ENCODE measurements at places on chromosomes 6 and 20.

- peak overlapping the region; percentile 52 for H3K27ac ChIP-seq
- DNase-seq = peak; percentile 69
- peak overlapping the region; percentile 88 for H3K4me3 ChIP-seq
- peaks cover 4% of the 10 kb centered on the region for H3K27me3 ChIP-seq
- H3K4me1 ChIP-seq = peaks cover 6% of the 10 kb centered on the region
Observed at GRCh38 chr6:139029470-139030227, 1.1 kb downstream of the ABRACL start.

GRCh38 chr20:62830821-62831220 is 14.0 kb downstream of the COL9A3 start:
- H3K27me3 ChIP-seq = no peaks in the 10 kb centered on the region
- DNase-seq = no peak
- no peak overlapping the region for H3K4me3 ChIP-seq
- H3K27ac ChIP-seq = no peak overlapping the region

- H3K4me3 ChIP-seq = no peak overlapping the region
- no peaks in the 10 kb centered on the region for H3K36me3 ChIP-seq
- no peak for DNase-seq
- no peaks in the 10 kb centered on the region for H3K4me1 ChIP-seq
- no peaks in the 10 kb centered on the region for H3K27me3 ChIP-seq
Observed at GRCh38 chr6:69265090-69265489, 531.7 kb downstream of the LMBRD1 start.

- H3K27me3 ChIP-seq = no peaks in the 10 kb centered on the region
- peak within 1 kb of the TSS; percentile 99 for H3K4me3 ChIP-seq
- no peak for DNase-seq
- H3K27ac ChIP-seq = peak within 1 kb of the TSS; percentile 98
- peaks cover 10% of the 10 kb centered on the region for H3K36me3 ChIP-seq
Observed at GRCh38 chr6:30686009-30686907, at the start of gene PPP1R18. PPP1R18 (minus strand) TSS chr6:30686645; CDS start chr6:30686018, 627 bp downstream.

DNA sequence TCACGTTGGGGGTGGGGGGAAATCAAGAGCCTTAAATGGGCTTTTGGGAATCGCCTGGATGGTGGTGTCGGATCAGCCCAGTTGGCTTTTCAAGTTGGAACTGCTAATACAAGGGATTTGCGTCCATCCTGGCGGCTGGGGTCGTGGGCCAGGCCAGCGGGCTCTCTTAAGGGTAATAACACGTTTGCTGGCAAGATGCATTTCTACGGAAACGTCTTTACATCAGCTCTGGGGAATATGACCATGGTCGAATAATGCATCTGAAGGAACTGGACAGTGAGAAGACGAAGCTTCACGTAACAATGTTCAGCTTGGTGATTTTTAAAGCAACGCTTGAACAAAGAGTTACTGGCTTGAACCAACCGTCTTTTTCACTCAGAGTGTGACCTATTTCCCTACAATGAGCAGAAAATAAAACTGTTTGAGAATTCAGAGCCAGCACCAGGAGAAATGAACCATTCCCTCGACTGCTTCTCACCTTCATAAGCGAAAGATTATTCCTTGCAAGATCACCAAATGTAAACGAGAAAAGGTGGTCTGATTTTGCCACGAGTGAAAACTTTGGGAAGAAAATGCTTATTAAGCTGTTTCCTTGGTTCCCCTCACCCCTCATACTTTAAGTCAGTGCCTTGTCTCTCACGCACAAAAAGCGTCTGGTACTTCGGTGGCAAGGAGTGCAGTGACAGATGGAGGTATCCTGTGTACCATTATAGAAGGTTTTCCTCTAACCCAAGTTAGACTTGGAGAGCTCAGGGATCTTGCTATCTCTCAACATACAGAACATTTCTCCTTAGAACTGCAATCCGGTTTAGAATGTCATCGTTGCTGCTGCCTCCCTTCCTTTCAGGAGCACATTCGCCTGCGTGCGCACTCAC is 1.4 kb upstream of the MARCKS start:
- H3K27ac ChIP-seq = peak overlapping the region; percentile 100
- peak overlapping the region; percentile 98 for H3K4me3 ChIP-seq
- DNase-seq = peak; percentile 66

DNA sequence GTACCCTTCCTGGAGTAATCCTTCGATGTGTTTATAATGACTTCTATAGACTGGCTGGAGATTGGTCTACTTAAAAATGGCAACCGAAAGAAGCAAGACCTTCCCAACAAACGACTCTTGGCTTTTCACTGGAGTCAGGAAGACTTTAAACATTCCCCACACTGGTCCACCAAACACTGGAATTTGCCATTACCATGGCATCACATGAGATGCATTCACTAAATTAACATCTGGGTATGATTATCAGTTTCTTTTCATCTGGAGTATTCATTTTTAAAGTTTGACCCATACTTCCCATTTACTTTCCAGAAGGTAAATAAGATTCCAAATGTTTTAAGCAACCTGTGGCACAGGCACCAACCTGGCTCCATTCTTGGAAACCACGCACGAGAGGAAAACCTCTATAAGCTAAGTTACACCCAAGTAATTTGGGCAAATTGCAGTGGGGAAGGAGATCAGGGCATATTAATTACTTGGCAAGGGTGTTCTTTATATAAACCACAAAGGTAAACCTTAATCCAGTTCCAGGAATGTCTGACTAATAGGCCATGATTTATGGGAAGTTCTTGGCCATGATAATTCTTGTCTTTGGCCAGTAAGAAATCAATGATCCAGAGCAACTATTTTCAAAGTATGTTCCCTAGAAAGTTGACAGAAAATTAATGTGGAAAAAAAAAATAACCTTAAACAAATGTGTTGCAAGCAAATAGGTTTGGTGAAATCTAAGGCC is 190.0 kb upstream of the COL21A1 start:
- no peak overlapping the region for H3K4me3 ChIP-seq
- H3K4me1 ChIP-seq = no peaks in the 10 kb centered on the region
- no peak overlapping the region for H3K27ac ChIP-seq
- DNase-seq = no peak
- H3K27me3 ChIP-seq = no peaks in the 10 kb centered on the region

GRCh38 chr6:9128970-9129369 is 693.6 kb upstream of the SLC35B3 start:
- H3K36me3 ChIP-seq = no peaks in the 10 kb centered on the region
- DNase-seq = no peak
- no peaks in the 10 kb centered on the region for H3K4me1 ChIP-seq
- no peaks in the 10 kb centered on the region for H3K27me3 ChIP-seq

GRCh38 chr6:37822851-37823682 is 3.5 kb downstream of the ZFAND3 start:
- DNase-seq = no peak
- H3K4me3 ChIP-seq = no peak overlapping the region
- peaks cover 18% of the 10 kb centered on the region for H3K4me1 ChIP-seq

GRCh38 chr20:61819921-61820825 is 245.5 kb downstream of the TAF4 start:
- H3K27me3 ChIP-seq = no peaks in the 10 kb centered on the region
- no peak overlapping the region for H3K4me3 ChIP-seq

DNA sequence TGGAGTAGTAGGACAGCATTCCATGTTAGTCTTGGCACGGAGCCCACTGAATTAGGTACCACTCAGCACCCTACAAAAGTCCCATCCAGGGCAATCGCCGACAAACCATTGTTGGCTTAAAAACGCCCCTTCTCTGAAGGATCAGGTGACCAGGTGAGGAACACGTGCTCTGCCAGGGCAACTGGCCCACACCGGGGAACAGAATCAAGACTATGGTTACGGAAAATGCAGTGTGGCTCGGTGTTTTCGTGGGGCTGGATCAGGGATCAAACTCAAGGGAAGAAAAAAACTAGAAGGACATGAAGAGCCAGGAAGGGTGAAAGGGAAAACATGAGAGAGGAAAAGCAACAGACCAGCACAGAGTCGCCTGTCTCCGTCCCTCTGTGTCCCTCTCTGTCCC is 177.8 kb upstream of the ARID1B start:
- peak overlapping the region; percentile 45 for H3K27ac ChIP-seq
- DNase-seq = no peak
- H3K36me3 ChIP-seq = no peaks in the 10 kb centered on the region
- H3K4me1 ChIP-seq = peaks cover 15% of the 10 kb centered on the region
- no peaks in the 10 kb centered on the region for H3K27me3 ChIP-seq
- H3K4me3 ChIP-seq = no peak overlapping the region

- H3K4me3 ChIP-seq = no peak overlapping the region
- H3K27ac ChIP-seq = no peak overlapping the region
- no peaks in the 10 kb centered on the region for H3K36me3 ChIP-seq
- H3K27me3 ChIP-seq = no peaks in the 10 kb centered on the region
- DNase-seq = no peak
Observed at GRCh38 chr6:134634966-134635365, 314.9 kb downstream of the ALDH8A1 start.

GRCh38 chr6:70272071-70272470 is 30.8 kb downstream of the COL9A1 start:
- no peak for DNase-seq
- H3K27me3 ChIP-seq = no peaks in the 10 kb centered on the region
- no peak overlapping the region for H3K27ac ChIP-seq
- H3K36me3 ChIP-seq = no peaks in the 10 kb centered on the region
- no peaks in the 10 kb centered on the region for H3K4me1 ChIP-seq
- no peak overlapping the region for H3K4me3 ChIP-seq

DNA sequence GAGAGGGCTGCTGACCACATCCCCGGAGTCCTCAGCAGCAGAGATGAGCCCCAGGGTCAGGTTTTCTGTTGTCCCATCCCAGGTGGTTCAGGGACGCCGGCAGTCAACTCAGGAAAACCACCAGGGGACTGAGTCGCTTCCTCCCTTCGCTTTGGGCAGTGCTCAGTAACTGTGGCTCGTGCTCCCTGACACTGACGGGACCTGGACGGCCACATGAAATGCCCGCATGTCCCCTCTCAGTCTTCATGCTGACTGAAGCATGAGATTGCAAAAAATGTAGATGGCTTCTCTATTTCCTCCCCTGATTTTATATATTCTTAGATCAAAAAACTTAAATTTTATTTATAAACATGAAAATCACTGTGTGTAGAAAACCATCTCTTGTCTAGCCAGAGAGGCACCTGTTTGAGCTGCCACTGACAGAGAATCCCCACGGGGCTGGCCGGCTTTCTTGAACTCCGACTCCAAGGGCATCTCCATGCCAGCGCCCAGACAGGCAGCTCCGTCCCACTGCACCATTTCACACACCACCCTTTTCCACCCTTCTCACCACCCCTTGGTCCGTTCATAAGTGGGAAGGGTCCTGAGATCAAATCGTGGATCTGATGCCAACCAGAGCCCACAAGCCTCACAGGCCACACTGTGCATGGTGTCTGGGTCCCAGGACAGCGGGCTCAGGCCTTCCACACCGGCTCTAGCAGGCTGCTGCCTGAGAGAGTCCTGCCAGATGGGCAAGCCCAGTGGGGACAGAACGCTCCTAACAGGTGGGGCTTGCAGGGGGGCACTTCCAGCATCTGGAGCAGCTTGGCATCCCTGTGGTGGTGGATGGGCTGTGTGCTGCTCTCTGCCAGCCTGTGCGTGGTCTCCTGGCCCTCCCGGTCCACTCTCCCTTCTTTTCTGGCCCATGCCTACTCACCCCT is 98.2 kb downstream of the SMOC2 start:
- no peaks in the 10 kb centered on the region for H3K27me3 ChIP-seq
- H3K27ac ChIP-seq = no peak overlapping the region
- H3K4me1 ChIP-seq = peaks cover 11% of the 10 kb centered on the region
- DNase-seq = no peak
- H3K36me3 ChIP-seq = no peaks in the 10 kb centered on the region
- no peak overlapping the region for H3K4me3 ChIP-seq

GRCh38 chr6:122998403-122998975 is 2.5 kb downstream of the CLVS2 start:
- DNase-seq = no peak
- H3K36me3 ChIP-seq = no peaks in the 10 kb centered on the region
- H3K4me1 ChIP-seq = peaks cover 14% of the 10 kb centered on the region
- H3K4me3 ChIP-seq = no peak overlapping the region
- H3K27me3 ChIP-seq = peaks cover 30% of the 10 kb centered on the region
- no peak overlapping the region for H3K27ac ChIP-seq

DNA sequence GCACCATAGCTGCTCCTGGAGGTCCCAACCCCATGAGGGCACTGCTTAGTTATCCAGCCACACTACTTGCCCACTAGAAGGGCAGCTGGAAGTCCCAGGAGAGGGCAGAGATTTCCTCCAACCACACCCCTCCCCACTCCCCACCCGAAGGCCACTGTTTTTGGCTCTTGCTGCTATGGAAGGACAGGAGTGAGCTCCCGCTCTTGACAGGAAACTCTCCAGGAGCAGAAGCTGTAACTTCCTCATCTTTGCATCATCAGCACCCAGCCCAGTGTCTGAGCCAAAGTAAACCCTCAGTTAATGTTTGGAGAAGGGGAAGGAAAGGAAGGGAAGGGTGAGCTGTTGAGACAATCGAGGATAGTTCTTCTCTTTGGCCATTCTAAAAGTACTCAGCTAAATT is 120.7 kb downstream of the MTFR2 start:
- H3K27me3 ChIP-seq = no peaks in the 10 kb centered on the region
- H3K4me3 ChIP-seq = no peak overlapping the region
- H3K36me3 ChIP-seq = no peaks in the 10 kb centered on the region
- no peak overlapping the region for H3K27ac ChIP-seq
- no peaks in the 10 kb centered on the region for H3K4me1 ChIP-seq

DNA sequence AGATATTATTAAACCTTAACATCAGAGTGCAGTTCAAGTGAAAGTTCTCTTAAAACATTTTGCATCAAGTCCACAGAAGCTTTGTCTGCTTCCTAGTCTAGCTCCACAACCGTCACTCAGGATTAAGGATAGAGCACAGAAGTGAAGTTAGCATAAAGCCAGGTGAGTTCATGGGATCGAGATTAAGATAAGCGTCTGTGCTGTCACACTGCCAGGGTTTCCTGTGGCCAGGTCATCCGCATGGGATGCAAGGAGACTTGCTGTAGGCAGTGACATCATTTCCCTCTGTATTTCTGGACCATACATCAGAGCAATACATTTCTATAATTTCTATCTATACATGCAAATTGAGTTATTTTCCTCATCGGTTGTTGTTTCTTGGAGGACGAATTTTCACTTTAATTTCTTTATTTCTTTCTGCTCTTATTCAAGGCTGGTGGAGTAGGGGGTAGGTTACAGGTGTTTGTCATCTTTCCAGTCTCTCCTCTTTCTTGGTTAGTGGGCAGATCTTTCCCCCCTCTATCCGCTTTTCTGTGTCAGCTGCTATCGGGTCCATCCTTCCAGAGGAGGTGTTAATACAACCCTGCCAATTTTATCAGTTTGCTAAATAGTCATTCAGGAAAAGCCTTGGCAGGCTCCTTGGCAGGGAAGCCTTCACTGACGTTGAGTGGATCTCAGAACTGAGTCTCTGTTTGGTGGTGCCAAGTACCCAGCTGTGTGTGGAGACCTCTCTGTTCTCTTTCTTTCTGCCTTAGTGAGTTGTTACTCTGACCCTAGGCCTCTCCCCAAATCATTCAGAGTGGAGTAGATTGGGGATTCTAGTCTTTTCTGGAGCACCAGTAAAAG is 307.6 kb upstream of the MAP3K7 start:
- no peaks in the 10 kb centered on the region for H3K36me3 ChIP-seq
- peaks cover 13% of the 10 kb centered on the region for H3K4me1 ChIP-seq
- H3K27ac ChIP-seq = no peak overlapping the region

DNA sequence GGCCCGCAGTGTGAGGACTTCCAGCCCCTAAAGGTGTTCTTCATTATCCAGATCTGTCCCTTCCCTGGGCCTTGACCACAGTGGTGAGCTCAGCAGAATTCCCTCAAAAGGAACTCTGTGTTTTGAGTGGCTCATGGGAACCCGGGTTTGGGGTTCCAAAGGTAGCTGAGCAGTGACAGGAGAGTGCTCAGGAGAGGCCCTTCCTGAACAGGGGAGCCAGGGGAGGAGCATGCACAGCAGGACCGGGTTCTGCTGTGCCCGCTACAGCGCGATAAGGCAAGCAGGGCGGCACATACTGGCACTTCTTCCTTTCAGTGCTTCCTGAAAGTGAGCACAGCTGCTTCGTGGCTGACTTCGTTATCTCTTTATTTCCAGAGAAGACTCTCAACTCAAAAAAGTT is 88.3 kb downstream of the SSR1 start:
- no peaks in the 10 kb centered on the region for H3K27me3 ChIP-seq
- H3K4me1 ChIP-seq = peaks cover 2% of the 10 kb centered on the region
- no peak overlapping the region for H3K4me3 ChIP-seq
- no peak for DNase-seq
- no peak overlapping the region for H3K27ac ChIP-seq
- H3K36me3 ChIP-seq = peaks cover 18% of the 10 kb centered on the region
